ENCODE measurements at places on chromosomes 2 and 18. TPM values are rescaled to one million over a fixed set of nuclear protein-coding genes. Genes with fewer than 3 reads are reported as not detected.

- DNase-seq = no peak
These were observed 25.1 kb downstream of the SPDYA start for GRCh38 chr2:28835781-28836180.

The CHRNG gene
- polyA plus RNA-seq = 1.1 TPM

DNA sequence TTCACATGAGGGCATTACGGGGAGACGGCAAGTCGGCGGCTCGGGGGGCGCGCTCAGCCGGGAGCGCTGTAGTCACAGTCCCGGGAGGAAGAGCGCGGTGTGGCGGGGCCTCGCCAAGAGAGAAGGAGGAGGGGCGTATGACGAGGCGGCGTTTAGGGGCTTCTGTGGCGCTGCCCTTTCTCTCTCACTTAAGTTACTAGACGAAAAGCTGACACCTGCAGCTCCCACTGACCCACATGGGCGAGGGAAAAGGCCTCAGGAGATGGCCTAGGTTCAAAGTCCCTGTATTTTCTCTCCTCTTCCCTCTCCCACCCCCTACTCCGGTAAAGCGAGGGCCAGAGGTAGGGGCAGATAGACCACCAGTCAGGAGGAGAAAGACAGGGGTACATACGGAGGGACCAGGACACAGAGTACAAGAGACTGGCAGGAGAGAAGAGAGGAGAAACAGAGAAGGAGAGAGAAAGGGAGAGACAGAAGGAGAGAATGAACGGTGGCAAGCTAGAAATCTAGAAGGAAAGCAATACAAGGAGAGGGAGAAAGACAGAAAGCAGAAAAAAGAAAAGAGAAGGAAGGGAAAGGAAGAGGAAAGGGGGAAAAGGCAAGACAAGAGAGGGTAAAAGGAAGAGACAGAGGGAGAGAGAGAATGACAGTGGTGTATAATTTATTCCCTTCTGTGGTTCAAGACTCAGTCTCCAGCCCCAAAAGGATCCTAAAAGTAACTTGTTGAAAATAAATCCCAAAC is 3.8 kb downstream of the SIX2 start:
- no peak for DNase-seq

- DNase-seq = no peak
These were observed 131.4 kb upstream of the ID2 start for GRCh38 chr2:8550481-8550880.

DNA sequence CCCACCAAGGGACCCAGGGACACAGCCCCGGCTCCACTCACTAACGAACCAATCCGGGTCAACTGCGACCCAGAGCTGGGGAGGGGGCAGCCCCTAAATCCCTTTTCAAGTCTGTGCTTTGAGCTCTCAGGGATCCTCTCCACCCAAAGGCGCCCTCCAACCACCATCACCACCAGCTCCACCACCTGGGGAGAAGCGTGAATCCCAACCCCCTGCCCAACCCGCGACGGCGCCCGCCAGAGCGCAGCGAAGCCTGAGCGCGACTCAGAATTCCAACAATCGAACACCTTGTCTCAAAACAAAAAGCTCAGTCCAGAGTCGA is 497 bp downstream of the DSC3 start:
- peak; percentile 9 for DNase-seq
